Activated B cell treated with CpG ODN at 0.5 μM for 24 hours (primary cell): ENCODE measurements at places on chromosomes 11 and 22.
A peak's percentile ranks its signal among the peaks of the same experiment; 100 is the strongest.

- H3K4me3 ChIP-seq, result no peak overlapping the region
- H3K36me3 ChIP-seq, result peaks cover 53% of the 10 kb centered on the region
- H3K27ac ChIP-seq, result no peak overlapping the region
- DNase-seq, result no peak
- H3K4me1 ChIP-seq, result no peaks in the 10 kb centered on the region
These were observed 78.4 kb downstream of the HSD17B12 start for GRCh38 chr11:43758927-43759326.

DNA sequence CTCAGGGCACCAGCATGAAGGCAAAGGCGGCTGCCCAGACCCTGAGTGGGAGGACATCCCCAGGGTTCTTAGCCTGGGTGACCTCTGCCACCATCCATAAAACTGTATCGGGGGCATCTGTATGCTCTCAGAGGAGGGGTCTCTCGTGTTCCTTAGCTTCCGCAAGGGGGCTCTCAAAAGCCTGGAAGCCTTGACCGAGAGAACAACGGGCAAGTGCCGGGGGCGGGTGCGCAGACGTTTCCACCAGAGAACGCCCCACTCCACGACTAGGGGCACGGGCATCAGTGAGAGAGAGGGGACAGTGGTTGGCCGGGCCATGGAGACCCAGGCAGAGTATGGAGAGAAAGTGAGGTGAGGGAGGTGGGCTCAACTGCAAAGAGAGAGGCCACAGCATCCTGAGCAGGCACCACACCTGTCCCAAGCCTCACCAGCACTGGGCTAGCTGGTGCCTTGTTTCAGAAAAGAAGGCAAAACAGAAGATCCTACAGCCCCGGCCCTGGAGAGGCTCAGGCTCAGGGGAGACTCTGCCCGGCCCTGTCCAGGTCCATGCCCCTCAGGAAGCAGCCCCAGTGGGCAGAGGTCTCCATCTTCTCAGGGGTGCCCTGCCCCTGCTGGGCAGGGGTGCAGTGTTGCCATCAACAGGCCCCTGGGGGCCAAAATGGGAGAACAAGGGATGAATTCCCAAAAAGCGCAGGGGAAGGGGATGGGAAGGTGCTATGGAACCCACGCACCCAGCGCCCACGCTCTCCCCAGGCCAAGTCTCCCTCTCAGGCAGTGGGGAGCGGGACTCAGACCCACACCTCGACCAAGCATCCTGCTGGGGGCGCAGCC is 5.9 kb downstream of the TSPAN32 start:
- DNase-seq, result no peak
- no peak overlapping the region for H3K4me3 ChIP-seq
- H3K36me3 ChIP-seq, result no peaks in the 10 kb centered on the region
- no peaks in the 10 kb centered on the region for H3K27me3 ChIP-seq
- peaks cover 37% of the 10 kb centered on the region for H3K4me1 ChIP-seq
- H3K27ac ChIP-seq, result no peak overlapping the region

GRCh38 chr11:95886462-95886861 is 37.4 kb downstream of the MTMR2 start:
- no peak overlapping the region for H3K27ac ChIP-seq
- no peak overlapping the region for H3K4me3 ChIP-seq
- H3K4me1 ChIP-seq, result no peaks in the 10 kb centered on the region

DNA sequence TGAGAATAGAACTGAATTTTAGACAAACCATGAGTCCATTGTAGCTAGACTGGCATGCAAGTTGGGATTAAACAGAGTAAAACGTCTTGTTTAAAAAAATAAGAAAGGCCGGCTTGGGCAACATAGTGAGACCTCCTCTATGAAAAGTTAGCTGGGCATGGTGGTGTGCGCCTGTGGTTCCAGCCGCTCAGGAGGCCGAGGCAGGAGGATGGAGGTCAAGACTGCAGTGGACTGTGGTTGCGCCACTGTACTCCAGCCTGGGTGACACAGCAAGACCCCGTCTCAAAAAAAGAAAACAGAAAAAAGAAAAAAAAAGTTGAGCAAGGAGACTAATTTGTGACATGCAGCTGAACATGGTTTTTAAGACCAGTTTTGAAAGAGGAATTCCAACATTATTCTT is 23.5 kb downstream of the CDPF1 start:
- H3K4me3 ChIP-seq, result no peak overlapping the region
- no peak for DNase-seq
- H3K27me3 ChIP-seq, result no peaks in the 10 kb centered on the region
- peaks cover 18% of the 10 kb centered on the region for H3K36me3 ChIP-seq
- H3K27ac ChIP-seq, result no peak overlapping the region
- H3K4me1 ChIP-seq, result no peaks in the 10 kb centered on the region

GRCh38 chr11:134252346-134253187 is 585 bp downstream of the THYN1 start:
- DNase-seq, result no peak
- H3K4me3 ChIP-seq, result peak overlapping the region; percentile 95
- H3K27me3 ChIP-seq, result no peaks in the 10 kb centered on the region
- H3K4me1 ChIP-seq, result peaks cover 22% of the 10 kb centered on the region
- peak overlapping the region; percentile 77 for H3K27ac ChIP-seq
- peaks cover 40% of the 10 kb centered on the region for H3K36me3 ChIP-seq

DNA sequence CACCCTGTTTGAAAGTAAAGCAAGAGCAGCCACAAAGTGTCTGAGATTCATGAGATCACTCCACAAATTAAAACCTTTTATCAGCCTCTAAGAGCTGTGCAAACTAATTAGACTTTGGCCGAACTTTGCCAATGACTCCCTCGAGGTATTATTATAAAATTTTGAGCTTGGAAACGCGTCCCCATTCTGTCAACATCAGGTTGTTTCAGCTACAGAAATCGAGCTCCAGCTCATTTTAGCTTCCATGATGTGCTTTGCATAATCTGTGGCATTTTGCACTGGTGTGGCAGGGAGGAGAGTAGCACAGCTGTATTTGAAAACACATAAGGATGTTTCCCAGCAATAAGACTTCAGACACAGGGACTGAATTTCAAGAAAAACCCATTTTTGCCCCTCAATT is 872.2 kb downstream of the NTM start:
- H3K27ac ChIP-seq, result no peak overlapping the region
- no peaks in the 10 kb centered on the region for H3K27me3 ChIP-seq
- no peak overlapping the region for H3K4me3 ChIP-seq
- H3K4me1 ChIP-seq, result no peaks in the 10 kb centered on the region
- no peak for DNase-seq

- no peak for DNase-seq
- no peak overlapping the region for H3K4me3 ChIP-seq
- H3K4me1 ChIP-seq, result peaks cover 12% of the 10 kb centered on the region
- H3K27ac ChIP-seq, result no peak overlapping the region
These were observed 31.1 kb downstream of the UQCR10 start for GRCh38 chr22:29798318-29798717.

DNA sequence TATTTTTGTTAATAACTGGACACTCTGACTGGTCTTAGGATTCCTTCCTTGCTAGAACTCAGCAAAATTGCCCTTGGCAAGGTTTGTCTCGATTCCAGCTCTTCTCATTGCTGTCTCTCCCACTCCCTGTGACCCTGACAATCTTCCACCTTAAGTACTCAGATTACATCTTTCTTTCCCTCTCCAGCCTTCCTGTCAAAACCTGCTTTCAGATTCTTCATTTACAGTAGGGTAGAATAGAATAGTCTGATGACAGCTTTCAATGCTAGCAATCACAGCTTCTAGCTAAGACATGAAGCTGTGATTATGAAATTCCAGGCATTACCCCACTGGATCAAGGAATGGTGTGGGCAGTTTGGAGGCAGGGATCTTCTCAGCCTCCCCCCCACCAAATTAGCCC is 39.2 kb upstream of the LMO2 start:
- peaks cover 6% of the 10 kb centered on the region for H3K4me1 ChIP-seq
- DNase-seq, result no peak
- no peak overlapping the region for H3K4me3 ChIP-seq

- no peak overlapping the region for H3K27ac ChIP-seq
- no peak for DNase-seq
- H3K4me3 ChIP-seq, result no peak overlapping the region
- peaks cover 21% of the 10 kb centered on the region for H3K36me3 ChIP-seq
These were observed 17.4 kb downstream of the KCTD21 start for GRCh38 chr11:78170874-78171549.

DNA sequence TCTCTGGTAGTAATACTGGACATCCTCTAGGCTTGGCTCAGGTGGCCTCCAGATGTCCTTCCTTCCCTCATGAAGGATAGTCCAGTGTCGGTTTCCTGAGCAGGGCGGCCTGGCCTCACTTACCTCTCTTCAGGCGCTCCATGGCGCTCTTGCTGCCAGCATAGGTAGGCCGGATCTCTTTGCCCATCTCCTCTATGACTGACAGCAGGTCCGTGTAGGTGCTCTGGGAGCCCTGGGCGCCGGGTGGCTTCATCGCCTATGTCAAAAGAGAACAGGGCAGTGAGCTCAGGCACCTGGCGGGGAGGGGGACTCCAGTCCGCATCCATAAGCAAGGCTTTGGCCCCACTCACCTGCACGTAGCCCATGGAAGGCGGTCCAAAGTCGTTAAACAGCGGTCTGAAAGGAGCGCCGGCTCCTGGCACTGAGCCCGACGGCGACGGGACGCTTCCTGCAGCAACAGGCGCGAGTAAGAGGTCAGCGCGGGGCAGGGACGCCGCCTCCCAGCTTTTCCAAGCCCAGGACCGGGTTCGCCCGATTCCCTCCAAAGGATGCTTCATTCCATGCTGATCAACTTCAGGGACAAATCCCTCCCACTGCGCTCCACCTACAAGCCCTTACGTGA is 609 bp downstream of the CDK2AP2 start:
- peaks cover 47% of the 10 kb centered on the region for H3K4me1 ChIP-seq
- no peak for DNase-seq
- peaks cover 25% of the 10 kb centered on the region for H3K36me3 ChIP-seq
- H3K4me3 ChIP-seq, result peak overlapping the region; percentile 88
- no peaks in the 10 kb centered on the region for H3K27me3 ChIP-seq

- peaks cover 48% of the 10 kb centered on the region for H3K36me3 ChIP-seq
- peak; percentile 36 for DNase-seq
- H3K27me3 ChIP-seq, result no peaks in the 10 kb centered on the region
- peak overlapping the region; percentile 74 for H3K27ac ChIP-seq
- H3K4me1 ChIP-seq, result peaks cover 51% of the 10 kb centered on the region
These were observed 886 bp downstream of the PITPNM1 start for GRCh38 chr11:67504005-67504949.

GRCh38 chr22:46612341-46612903 is 7.8 kb upstream of the GRAMD4 start:
- peaks cover 29% of the 10 kb centered on the region for H3K4me1 ChIP-seq
- H3K27ac ChIP-seq, result peak overlapping the region; percentile 84
- no peaks in the 10 kb centered on the region for H3K36me3 ChIP-seq
- no peaks in the 10 kb centered on the region for H3K27me3 ChIP-seq
- DNase-seq, result no peak

- no peaks in the 10 kb centered on the region for H3K27me3 ChIP-seq
- no peaks in the 10 kb centered on the region for H3K4me1 ChIP-seq
- H3K36me3 ChIP-seq, result no peaks in the 10 kb centered on the region
- no peak for DNase-seq
These were observed 890.5 kb upstream of the ANO3 start for GRCh38 chr11:25441421-25441820.
